IPS DF 19.7 (cell line): ENCODE measurements at places on chromosomes 4 and X.

GRCh38 chrX:77788050-77788449, 2.0 kb upstream of the ATRX start:
- DNase-seq: peak; percentile 33

- no peak for DNase-seq
Measured at GRCh38 chrX:116009861-116010710, 160.5 kb upstream of the AGTR2 start.

GRCh38 chr4:187606581-187606980, 389.0 kb upstream of the ZFP42 start:
- DNase-seq: peak; percentile 45

GRCh38 chr4:21979196-21979595, 30.6 kb upstream of the KCNIP4 start:
- DNase-seq: no peak

DNA sequence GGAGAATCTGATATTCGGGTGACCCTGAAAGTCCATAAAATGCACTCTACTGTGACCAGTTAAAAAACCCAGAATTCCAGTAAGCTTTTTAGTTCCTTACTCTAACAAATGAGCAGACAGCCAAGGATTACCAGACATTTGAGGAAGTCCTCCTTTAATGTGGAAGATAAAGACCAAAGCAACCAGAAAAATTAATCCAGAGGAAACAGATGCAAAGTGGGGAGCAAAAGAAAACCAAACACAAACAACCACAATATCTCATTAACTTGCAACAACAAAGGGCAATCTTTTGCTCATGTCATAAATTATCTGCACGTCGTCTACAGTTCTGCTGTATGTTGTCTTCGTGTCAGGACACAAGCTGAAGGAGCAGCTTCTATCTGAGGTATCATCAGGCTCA, 164.4 kb downstream of the PJA1 start:
- DNase-seq: no peak

DNA sequence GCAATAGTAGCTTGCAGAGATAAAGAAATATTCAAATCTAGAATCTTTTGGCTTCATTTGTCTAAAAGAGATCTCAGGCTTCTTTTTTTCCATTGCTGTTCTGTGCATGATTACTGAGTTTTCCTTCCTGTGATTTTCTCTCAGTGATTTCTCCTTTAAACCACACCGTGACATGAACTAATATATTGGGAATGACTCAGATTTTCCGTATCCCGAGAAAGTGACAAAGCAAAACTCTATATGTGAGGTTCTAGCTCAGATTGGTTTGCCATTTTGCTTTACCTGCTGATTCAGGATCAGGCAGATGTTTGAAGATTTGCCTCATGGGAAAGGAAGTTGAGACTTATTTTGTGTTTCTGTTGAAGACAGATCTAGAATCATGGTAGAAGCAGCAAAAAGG, 59.4 kb downstream of the MTHFD2L start:
- DNase-seq: no peak

- no peak for DNase-seq
Measured at GRCh38 chrX:81537723-81538122, 335.8 kb downstream of the SH3BGRL start.

- DNase-seq: no peak
Measured at GRCh38 chr4:7344636-7345155, 90.0 kb downstream of the PSAPL1 start.

DNA sequence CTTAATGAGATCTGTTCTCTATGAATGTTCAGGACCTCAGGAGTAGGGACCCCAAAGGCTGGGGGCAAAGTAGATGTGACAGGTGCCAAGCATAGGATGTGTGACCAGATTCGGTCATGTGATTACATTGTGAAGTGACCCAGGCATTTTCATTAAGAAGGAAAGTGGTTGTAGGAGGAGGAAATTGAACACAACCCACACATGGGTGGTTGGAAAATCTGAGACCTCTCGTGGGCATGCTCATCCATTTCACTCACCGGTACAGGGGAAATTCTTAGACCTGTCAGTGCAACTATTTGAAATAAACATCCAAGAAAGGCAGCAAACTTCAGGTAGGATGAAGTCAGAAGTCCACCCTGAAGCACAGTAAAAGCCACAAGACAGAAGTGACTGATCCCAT, 43.5 kb upstream of the CD99 start:
- DNase-seq: no peak

DNA sequence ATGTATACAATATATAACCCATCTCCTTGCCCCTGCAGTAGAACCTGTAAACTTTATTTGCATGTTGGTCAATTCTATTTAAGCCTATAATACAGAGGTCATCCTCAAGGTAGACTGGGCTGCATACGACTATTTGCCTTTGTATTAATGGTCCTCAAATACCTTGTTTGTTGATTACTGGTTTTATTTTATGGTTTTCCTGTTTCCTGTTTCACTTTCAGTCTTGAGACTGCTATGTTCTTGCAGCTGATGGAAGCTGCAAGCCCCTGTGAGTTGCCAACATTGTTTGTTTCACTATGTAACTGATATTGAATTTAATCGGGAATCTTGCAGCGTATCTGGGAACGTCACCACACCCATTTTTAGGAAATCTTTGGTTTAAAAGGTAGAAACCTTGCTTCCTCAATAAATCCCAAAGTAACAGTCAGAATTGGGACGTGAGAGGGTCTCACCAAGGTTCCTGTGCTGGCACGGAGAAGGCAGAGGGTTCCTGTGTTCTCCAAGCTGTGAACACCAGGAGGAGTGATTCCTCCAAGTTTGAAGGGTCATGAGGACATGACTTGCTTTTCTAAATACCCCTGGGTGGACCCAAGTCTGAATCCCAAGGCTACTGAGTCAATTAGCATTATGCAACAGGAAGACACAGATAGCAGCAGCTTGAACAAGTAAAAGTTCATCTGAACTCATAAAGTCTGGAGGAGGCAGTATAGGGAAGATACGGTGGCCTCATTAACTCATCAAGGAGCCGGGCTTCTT, 110.6 kb upstream of the PNPLA4 start:
- DNase-seq: no peak

GRCh38 chr4:3365871-3366842, 73.3 kb downstream of the RGS12 start:
- no peak for DNase-seq
